ENCODE measurements at places on chromosomes 7 and 10. TPM values are rescaled to one million over a fixed set of nuclear protein-coding genes. Genes with fewer than 3 reads are reported as not detected.

DGKB gene
- polyA plus RNA-seq: 65.8 TPM

GDI2 gene
- polyA plus RNA-seq: 136 TPM

AFAP1L2 gene
- polyA plus RNA-seq: 0.62 TPM

MPP7 gene
- polyA plus RNA-seq: 1.1 TPM

RELN gene
- polyA plus RNA-seq: 10.6 TPM

COX15 gene
- 28.1 TPM for polyA plus RNA-seq

HTRA1 gene
- 73.1 TPM for polyA plus RNA-seq

OR2F1 gene
- not detected for polyA plus RNA-seq

TMEM176A gene
- polyA plus RNA-seq: not detected

ADAM22 gene
- 31.7 TPM for polyA plus RNA-seq

VPS41 gene
- polyA plus RNA-seq: 336 TPM

LMOD2 gene
- polyA plus RNA-seq: not detected

PCLO gene
- 58.0 TPM for polyA plus RNA-seq

LOXL4 gene
- polyA plus RNA-seq: not detected

Measured in Purkinje cell (primary cell).